Amniotic epithelial cell (primary cell): ENCODE measurements at places on chromosomes 12 and 14.

DNA sequence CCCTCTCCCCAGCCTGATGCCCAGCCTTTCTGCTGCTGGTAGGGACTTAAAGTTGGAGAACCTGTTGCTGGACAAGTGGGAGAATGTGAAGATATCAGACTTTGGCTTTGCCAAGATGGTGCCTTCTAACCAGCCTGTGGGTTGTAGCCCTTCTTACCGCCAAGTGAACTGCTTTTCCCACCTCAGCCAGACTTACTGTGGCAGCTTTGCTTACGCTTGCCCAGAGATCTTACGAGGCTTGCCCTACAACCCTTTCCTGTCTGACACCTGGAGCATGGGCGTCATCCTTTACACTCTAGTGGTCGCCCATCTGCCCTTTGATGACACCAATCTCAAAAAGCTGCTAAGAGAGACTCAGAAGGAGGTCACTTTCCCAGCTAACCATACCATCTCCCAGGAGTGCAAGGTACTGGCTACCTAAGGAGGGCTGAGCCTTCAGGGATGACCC lies 1.6 kb downstream of the TSSK4 start:
- no peak for DNase-seq

- no peak for DNase-seq
Measured at GRCh38 chr12:54571193-54572188, 17.0 kb downstream of the PPP1R1A start.

DNA sequence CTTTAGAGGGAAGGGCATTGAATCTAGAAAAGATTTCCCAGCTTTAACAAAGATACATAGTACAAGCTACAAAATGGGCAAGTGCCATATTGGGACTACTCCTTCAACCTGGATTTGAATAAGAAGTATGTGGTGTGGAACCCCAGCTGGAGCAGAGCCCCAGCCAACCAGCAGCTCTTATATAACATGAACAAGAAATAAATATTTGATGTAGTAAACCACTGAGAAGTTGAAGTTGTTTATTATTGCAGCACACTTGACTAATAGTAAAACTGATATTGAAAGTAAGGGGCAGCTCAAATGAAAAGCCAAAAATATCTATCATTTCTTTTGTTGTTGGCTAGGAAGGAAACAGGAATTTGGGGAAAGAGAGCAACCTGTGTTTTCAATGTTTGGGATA lies 701.8 kb downstream of the TMTC2 start:
- DNase-seq, result no peak

GRCh38 chr14:102055181-102055901 lies 31.5 kb downstream of the HSP90AA1 start:
- peak; percentile 87 for DNase-seq

DNA sequence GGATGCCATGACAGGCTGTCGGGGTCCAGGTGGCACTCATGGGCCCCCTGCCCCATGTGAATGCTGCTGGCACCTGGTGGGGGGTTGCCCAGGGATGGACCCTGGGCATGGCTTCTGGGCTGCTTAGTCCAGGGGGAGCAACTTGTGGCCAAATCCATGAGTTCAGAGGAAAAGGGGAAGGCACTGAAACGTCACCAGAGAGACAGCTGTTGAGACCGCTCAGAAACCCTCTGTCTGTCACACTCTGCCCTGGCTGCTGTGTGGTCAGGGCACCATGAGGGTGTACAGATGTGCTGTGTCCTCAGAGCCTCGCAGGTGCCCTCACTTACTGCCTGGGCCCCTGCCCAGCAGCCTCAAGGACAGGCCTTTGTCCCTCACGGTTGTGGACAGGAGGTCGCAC lies 9.4 kb downstream of the CLBA1 start:
- DNase-seq, result no peak

DNA sequence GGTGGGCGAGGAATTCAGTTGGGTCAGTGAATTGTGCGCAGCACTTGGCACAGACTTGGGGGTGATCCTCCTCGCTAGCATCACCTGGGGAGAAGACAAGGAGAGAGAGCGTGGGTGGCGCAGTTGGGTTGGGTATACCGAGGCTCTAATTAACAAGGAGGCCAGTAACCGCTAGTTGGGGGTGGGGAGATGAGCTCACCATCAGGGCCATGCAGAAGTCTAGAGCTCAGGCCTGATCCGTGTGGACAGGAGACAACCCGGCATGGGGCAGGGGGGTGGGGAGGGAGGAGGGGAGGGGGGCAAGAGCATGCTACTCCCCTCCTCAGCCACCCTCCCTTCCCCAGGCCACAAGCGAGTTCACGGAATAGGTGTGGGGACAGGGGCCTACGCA lies 580 bp downstream of the SALL2 start:
- DNase-seq, result peak; percentile 52

DNA sequence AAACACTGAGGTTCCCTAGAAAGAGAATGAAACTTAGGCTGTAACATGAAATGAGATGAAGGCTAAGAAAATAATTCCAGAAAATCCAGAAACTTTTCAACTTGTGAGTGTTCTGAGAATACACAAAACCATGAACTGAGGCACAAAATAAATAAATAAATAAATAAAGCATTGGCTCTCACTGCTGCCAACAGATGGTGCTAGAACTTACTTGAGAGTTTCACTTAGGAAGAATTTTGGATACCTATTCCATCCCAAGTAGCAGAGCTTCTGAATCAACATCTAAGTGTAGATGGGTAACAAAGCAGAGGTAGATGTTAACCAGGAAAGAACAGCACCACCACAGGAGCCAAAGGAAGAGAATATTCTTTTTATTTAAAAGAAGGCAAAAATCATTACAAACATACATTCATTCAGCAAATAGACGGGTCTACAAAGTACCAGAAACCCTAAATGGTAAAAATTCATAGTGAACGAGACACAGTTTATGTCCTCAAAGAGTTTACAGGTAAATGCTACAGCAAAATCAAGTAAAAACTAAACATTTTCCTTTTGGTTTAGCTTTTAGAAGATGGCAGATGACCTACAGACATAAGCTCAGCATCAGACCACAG lies 16.7 kb downstream of the EPS8 start:
- peak; percentile 45 for DNase-seq
